ENCODE measurements at places on chromosomes 7 and 10.
A peak's percentile ranks its signal among the peaks of the same experiment; 100 is the strongest.

- peak; percentile 44 for DNase-seq
Measured at GRCh38 chr7:130141161-130141883, 63.9 kb downstream of the TMEM209 start.

DNA sequence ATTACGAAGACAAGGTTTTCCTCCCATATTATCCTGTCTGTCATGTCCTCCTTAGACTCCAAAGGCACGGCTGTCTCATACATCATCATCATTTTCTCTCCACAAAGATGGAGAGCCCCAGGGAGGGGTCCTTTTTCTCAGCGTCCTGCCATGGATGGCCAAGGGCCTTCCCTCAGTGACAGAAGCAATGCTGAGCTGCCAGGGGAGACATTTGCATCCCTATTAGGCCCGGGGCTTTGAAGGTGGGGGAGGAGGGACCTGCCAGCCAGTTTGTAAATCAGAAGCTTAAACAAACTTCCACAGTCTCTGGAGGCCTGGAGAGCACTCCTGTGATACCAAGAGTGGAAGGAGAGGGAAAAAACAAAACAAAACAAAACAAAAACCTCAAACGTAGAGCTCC lies 112.4 kb upstream of the ADO start:
- no peak for DNase-seq

- DNase-seq, result no peak
Measured at GRCh38 chr10:58456179-58456578, 56.5 kb upstream of the BICC1 start.

GRCh38 chr7:36945612-36946400 lies 221.5 kb upstream of the AOAH start:
- DNase-seq, result no peak

- no peak for DNase-seq
Measured at GRCh38 chr10:114940735-114941134, 2.7 kb downstream of the TRUB1 start.

GRCh38 chr10:133530506-133530905 lies 3.3 kb downstream of the CYP2E1 start:
- no peak for DNase-seq

GRCh38 chr10:4771554-4772201 lies 54.3 kb upstream of the AKR1E2 start:
- no peak for DNase-seq

DNA sequence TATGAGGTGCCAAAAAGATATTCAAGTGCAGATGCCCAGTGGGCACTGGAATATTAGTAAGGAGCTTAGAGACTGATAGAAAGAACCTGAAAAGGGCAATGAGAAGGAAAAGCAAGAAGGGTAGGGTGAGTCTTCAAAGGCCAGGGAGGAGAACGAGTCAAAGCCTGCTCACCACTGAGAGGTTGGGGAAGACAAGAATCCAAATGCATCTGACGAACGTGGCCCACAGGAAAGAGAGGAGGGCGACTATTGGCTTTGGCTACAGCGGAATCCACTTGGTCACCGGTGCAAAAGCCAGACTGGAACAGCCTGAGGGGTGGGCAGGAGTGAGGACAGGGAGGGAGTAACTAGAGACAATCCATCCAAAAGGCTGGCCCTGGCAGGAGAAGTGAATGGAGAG lies 216.7 kb upstream of the KLF14 start:
- no peak for DNase-seq

GRCh38 chr7:120303105-120303504 lies 30.1 kb downstream of the KCND2 start:
- no peak for DNase-seq

GRCh38 chr10:80161321-80162083 lies 29.0 kb downstream of the PLAC9 start:
- DNase-seq, result no peak

DNA sequence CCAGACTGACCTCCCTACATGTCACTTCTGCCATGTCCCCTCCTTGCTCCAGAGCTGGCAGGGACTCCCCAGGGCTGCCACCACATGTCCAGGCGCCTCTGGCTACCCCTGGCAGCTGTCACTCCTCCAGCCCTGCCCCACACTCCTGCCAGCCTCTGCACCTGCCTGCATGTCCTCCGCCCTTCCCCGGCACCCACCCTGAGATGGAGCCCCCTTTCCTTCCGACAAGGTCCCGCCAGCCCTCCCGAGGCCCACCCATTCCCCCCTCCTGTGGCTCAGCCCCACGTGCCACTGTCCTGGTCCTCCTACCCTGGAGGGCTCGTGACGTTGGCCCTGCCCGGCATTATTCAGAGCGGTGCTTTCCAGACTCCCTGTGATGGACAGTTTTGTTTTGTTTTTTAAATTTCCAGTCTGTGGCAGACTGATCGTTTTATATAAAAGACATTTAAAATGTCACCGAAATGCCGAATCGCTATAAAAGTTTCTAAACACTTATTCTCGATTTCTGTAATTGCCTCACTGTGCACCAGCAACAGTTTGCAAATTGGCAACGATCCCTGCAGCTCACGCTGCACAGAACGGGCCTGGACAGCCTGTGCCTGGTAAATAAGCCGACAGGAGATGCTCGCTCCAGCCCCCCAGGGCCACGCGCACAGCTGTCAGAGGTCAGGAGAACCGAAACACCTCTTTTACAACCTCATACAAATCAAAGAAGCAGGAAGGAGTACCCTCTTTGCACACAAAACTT lies 111.1 kb upstream of the SH2B2 start:
- DNase-seq, result no peak

DNA sequence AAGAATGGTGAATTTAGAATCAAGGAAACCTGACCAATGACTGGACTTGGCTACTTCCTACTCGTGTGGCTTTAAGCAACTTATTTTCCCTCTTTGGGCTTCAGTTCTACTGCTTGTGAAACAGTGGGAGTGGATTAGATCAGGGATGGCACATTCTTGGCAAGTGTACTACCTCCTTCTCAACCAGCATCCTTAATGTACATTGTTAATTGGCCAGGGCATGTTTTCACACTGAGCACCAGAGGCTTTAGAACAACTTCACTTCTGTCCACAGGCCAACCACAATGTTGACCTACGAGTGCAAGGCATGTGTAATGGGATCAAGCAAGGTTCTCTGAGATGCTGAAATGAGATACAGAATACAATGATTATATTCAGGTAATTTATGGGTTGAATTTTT lies 315.3 kb downstream of the ADRA2A start:
- no peak for DNase-seq

DNA sequence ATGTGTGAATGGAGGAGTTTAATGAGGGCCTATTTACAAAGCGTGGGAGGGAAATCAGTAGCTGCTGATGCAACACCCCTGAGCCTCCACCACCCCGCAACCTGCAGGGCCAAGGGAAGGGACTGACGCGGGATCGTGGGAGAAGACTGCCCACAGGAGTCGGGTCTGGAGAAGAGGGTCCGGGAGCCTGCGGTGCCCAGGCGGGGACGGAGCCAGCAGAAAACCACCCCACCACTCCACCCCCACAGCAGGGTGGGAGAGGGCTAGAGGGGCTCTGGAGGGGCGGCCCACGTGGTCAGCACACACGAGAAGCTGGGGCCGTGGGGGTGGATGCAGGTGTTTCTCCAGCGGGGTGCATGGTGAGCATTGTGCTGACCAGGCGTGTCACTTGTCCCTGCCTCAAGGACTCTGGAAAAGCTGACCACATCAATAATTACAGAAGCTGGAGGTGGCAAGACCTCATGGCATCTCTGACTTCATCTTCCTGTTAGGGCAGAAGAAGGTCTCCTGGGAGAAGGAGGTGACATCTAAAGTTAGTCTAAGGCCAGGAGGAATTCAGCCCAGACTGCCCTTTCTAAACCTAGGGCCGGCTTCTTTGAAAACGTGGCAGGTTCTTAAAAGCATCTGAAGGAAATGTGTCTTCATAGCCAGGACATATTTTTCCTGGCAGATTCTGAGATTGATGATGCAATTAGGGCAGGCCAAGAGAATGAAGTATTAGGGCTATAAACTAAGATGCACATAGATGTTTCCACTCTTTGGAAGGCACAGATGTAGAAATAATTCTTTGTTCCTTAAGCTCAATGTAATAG lies 150.9 kb downstream of the RGS10 start:
- no peak for DNase-seq

- no peak for DNase-seq
Measured at GRCh38 chr7:112193915-112194502, 12.2 kb downstream of the DOCK4 start.

- no peak for DNase-seq
Measured at GRCh38 chr7:47832105-47832715, 116.1 kb downstream of the PKD1L1 start.

DNA sequence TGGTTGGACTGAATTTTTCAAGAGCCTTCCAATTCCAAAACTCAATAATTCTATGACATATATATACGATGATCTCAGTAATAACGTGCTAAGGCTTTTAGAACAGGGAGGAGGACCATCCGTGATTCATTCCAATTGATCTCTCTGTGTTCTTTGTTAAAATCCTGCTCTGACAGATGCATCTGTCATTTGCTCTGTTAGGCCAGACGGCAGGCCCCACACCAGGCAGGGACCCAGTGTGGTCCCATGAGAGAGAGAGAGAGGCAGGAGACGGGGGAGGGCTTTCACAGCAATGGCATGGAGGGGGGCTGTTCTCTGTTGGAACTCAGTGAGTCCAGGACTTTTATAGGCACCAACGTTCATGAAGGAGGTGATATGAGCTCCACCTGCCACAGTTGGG lies 160.0 kb upstream of the INSYN2A start:
- no peak for DNase-seq

DNA sequence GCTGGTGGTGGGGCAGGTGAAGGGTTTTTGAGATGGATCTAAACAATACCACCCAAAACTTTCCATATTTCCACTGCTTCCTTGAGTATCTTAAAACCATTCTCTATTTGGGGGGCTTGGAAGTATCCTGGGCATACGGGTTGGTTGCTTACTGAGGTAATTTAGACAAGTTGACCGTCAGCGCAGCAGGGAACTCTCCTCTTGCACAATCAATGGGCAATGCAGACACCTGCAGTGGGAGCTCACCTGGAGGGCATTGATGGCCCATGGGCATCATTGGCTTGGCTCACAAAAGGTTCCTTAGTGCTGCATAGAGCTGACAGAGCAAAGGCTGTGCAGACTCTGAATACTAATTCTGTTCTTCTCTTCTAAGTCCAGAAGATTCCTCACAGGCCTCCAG lies 101.5 kb downstream of the EPDR1 start:
- DNase-seq, result no peak

DNA sequence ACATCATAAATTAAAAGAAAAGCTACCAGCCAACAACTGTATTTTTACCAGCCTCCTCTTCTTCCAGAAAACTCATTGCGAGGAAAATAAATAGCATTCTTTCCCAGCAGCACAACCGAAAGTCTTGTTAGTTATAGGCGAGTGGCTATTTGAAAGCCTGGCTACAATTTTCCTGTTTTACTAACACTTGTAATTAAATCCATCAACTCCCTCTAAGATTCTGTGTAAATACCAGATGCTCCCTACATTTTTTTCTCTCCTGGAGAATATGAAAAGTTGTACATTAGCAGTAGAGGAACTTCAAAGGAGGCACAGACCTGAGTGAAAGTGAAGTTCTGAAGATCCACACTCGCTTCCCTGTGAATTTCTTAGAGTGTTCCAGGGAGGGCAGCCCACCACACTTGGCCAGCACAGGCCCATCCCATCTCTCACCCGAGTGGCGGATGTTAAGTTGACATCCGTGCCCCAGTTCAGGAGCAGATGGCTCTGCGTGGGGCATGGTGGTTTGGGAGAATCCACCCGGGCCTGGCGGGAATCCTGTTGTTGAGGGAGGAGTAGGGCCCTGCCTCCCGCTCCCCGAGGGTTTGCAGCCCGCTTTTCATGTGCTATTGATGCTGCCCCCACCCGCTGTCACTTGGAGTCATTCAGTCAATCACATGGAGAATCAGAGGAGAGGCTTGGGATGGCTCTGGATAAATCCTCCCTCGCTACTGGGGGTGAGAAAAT lies 451.0 kb upstream of the GALNT17 start:
- no peak for DNase-seq

DNA sequence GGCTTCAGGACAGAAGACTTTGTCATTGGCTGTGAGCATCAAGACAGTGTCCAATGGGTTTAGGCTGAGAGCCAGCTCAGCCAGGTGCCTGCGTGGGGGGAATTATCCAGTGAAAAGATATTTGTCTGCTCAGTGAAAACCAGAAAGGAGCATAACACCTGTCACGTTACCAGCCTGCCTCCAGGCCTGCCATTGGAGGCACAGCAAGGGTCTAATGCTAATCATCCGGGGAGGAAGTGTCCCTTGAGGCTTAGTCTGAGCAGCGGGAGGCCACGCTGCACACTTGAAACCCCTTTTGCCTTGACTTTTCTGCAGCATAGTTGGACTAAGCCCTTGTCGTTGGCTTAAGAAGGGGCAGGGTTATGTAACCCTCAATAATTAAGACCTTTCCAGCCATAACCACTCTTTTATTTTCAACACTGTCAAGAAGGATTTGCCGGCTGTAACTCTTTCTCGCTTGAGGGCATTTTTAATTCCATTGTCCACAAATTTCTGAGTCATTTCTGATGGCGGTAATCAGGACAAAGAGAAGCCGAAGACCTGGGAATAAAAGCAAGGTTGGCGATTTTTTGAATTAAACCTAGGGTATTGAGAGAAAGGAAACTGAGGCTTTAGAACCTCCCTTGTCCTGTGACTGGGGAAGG lies 639.6 kb upstream of the FOXK1 start:
- DNase-seq, result peak; percentile 41

DNA sequence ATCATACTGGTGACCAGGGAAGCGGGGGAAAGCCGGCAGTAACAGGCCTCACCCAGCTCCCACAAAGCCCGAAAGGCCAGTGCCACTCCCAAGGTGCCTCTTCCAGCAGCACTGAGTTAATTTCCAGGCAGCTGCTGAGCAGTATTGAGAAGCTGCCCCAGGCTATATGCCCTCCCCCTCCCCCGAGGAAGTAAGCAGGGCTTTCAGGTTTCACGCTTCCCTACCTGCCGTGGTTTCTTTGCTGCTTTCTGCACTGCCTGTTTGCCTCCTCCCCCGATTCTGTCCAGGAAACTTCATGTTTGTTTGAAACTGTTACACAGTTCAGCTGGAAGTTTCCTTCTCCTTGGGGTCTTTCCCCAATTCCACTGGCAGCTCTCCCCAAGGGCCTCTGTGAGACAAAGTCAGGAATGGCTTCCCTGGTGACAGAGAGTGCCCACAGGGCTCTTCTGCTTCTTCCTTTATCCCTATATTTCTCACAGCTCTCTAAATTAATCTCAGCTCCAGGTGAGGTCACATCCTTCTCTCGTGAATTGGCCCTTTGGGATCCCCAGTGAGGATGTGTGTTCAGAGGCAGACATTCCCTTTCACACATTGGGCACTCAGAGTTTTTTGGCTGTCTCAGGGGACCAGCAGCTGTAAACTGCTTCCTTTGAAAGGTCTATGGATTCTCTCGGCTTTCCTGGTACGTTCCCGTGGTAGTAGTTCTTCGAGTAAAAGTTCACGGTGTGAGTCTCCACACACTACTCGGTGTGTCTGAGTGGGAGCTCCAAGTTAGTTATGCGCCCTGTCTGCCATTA lies 19.4 kb downstream of the C1GALT1 start:
- DNase-seq, result no peak

GRCh38 chr7:75980430-75981202 lies 13.8 kb downstream of the TMEM120A start:
- no peak for DNase-seq

GRCh38 chr7:130227883-130228575 lies 20.4 kb downstream of the SSMEM1 start:
- DNase-seq, result no peak

Data from NCI-H187 (cell line).